ENCODE measurements at places on chromosomes 1 and 21.
A peak's percentile ranks its signal among the peaks of the same experiment; 100 is the strongest.

GRCh38 chr1:230366504-230366915, 59.6 kb downstream of the PGBD5 start:
- no peak for DNase-seq

GRCh38 chr1:47975302-47975921, 21.8 kb downstream of the TRABD2B start:
- no peak for DNase-seq

DNA sequence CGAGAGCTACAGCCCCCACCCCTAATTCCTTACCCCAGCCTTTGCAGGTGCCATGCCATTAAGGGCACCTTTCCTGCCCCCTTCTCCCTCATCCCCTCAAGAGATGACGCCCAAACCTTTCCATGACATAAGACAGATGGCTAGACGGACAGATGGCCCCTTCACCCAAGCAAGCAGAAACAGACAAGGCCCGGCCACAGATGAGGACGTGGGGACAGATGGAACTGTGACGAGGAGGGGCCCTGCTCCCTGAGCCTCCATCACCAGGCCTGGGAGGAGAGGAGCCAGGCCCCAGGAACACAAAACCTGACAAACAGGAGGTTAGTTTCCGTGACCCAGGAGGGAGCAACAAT, 24.7 kb upstream of the PEF1 start:
- no peak for DNase-seq

DNA sequence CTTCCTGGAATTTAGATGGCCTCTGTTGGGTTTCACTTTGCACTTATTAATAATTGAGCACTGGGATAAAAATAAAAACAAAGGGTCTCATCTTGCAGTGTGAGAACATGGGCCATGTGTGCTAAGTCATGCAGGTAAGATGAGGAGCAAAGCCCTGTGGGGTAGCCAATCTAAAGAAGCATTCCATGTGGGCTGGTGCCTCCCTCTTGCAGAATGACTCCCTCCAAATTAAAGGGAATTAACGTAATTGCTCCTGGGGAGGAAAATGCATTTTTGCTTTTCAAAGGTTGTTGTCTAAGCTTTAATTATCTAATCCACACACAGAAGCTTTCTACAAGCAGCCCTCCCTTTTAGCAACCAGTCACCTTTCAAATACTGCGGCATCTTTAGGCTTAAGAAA, 69.8 kb downstream of the CDC14A start:
- DNase-seq, result no peak

GRCh38 chr1:152328801-152329391, 3.9 kb upstream of the FLG start:
- DNase-seq, result no peak

- DNase-seq, result no peak
These were observed 64.0 kb upstream of the DIP2A start for GRCh38 chr21:46394595-46395104.

- no peak for DNase-seq
These were observed 3.8 kb upstream of the GRHL3 start for GRCh38 chr1:24315391-24315790.

DNA sequence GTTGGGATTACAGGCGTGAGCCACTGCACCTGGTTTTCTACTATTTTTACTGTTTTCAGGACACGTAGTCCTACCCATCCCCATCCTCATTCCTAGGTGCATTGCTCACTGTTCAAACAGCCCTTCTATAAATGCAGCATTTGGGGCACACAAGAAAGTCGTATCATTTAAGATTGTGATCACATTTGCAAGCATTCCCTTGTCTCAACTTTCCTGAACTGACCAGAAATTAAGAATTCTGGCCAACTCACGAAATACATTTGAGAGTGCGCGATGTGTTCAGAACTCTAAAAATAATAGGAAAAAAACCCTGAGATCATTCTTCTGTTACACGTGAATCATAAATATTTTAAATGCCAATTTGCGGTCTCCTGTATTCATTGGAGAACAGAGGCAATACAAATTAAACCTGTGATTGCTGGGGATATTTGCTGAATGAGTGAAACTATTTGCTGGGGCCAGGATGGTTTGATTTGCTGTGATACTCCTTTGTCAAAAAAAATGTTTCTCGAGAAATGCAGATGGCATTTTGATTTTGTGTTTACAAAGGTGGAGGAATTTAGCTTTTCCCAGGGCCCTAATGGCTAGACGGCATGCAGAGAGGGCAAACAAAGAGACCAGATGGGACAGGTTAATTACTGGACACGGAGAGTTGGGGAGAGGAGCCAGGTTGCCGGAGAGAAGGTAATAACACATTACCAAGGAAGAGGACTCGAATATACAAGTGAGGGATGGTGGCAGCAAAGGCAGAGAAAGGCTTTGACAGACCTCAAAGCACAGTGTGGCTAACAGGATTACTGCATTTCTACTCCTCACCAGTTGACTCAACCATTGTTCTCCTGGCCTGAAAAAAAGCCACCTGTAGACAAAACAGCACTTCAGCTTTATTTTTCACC, 38.4 kb downstream of the STPG1 start:
- DNase-seq, result no peak

DNA sequence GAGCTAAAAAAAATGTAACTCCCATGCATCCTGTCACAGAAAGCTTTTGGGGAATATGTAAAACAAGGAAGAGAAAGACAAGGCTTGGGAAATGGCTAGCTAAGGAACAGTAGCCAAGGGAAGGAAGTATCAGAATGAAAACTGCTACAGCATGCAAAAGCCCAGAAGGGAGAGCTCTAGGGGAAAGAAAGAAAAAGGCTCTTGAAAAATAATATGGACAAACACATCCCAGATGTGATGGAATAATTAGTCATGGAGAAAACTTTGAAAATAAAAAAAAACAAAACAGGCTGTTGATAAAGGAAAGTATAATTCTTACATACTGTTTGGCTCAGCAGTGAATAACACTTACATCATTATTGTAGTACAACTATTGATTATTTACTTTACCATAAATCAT, 47.9 kb upstream of the VCAM1 start:
- no peak for DNase-seq

DNA sequence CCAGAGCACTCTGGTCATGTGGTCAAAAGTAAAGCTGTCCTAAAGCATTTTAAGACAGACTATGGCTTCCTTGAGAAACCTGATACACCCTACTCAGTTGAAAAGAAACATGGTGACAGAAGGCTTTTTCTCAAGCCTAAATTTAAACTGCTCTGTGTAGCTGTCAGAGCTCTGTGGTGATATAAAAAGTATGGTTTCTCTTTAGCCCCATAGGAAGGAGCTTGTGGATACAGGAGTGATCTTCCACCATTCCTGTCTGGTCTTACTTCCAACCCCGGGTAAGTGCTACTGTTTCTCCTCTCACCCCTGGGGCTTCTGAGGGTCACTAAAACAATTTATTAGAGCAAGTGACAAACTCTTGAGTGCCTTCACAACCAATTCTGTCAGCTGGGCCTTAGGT, 8.5 kb downstream of the TP53BP2 start:
- DNase-seq, result no peak

GRCh38 chr1:24727501-24728216, 17.6 kb upstream of the CLIC4 start:
- DNase-seq, result no peak

DNA sequence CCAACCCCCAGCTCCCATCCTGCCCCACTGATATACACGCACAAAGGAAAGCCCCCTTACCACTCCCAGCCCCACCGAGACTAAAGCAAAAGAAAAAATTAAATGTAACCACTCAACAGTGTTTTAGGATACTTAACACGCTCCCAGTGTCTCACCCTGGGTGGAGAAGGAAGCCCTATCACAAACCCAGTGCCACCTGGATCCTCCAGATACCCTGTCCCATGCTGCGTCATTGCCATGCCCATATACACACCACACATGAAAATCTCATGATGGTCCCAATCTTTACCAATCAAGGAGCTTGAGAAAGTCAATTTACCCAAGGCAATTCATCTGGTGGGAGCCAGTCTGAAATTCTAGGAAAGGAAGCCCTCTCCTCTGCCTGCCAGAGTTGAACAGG, 11.2 kb downstream of the KIAA1614 start:
- DNase-seq, result no peak

DNA sequence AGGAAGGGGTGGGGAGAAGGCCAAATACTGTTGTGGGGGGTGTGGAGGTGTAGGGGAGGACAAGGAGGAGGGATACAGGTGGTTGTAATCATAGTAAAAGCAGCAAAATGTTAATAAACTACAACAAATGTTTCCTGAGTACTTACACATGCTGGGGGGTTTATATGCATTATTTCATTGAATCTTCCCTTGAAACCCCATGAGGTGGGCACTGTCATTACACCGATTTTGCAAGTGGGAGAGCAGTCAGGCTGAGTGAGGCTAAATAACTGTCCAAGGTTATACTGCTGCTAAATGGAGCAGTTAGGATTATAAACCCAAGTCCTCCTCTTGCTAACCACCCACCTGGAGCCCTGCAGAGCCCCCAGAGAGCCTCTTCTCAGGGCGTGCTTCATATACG, 14.4 kb upstream of the GRHL3 start:
- DNase-seq, result no peak

DNA sequence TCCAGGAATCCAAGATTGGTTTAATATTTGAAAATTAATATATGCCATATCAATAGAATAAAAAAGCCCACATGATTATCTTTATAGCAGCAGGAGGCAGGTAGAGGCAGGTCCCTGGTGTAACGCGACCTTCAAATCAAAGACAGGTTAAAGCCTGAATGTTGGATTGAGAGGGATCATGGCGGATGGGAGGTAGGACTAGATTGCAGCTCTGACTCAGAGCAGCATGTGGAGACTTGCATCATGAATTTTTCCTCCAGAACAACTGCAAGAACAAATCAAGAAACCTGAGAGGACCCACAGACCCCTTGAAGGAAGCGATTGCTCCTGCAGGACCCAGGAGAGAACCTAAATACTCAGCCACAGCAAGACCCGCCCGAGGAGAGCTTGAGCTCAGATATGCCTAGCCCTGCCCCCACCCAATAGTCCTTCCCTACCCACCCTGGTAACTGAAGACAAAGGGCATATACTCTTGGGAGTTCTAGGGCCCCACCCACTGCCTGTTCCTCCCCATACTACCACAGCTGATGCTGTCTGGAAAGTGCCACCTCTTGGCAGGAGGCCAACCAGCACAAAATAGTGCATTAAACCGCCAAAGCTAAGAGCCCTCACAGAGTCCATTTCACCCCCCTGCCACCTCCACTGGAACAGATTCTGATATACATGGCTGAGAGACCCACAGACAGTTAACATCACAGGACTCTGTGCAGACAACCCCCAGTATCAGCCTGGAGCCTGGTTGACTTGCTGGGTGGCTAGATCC, 19.5 kb downstream of the S100B start:
- no peak for DNase-seq

GRCh38 chr1:159821171-159821867, 5.4 kb upstream of the SLAMF8 start:
- DNase-seq, result no peak

GRCh38 chr1:55618199-55618598, 403.0 kb upstream of the USP24 start:
- DNase-seq, result no peak

GRCh38 chr1:116794804-116795481, 40.7 kb downstream of the CD2 start:
- DNase-seq, result peak; percentile 33

DNA sequence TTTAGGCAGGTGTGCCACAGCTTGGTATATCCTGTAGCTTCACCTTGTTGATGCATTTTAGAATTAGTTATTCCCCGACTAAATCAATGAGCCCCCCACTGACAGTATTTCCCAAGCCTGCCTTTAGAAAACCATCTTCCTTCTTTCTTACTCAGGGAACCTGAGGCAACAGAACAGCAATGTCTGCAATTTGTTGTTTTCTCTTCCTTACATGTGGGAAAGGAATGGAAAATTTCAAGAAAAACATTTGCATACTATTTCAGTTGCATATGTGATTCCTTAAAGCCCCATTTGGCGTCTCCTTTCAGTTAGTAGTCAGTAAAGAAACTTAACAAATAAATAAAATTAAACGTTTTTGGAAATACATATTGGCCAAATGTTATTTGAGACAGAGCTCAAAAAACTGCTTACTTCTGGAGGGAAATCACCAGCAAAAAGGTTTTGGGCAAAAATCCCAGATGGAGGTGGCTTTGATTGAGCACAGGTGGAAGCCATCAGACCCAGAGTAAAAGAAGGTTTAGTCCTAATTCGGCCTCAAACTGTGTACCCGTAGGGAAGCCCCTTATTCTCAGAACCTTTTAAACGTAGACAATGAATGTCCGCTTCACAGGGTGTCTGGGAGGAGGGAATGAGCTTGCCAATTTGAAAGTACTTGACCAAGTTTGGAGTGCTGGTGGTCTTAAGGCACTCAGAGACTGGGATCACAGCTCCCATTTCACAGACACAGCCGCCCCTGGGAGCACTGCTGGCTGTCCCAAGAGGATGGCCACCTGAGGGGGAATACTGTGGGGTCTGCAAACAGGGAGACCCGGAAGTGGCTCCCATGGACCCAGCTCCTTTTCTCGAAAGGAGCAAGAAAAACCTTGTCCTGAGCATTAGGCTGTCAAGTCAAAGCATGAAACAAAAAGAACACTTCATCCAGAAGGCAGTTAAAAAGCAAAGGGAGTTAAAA, 9.4 kb downstream of the LHX4 start:
- DNase-seq, result no peak

DNA sequence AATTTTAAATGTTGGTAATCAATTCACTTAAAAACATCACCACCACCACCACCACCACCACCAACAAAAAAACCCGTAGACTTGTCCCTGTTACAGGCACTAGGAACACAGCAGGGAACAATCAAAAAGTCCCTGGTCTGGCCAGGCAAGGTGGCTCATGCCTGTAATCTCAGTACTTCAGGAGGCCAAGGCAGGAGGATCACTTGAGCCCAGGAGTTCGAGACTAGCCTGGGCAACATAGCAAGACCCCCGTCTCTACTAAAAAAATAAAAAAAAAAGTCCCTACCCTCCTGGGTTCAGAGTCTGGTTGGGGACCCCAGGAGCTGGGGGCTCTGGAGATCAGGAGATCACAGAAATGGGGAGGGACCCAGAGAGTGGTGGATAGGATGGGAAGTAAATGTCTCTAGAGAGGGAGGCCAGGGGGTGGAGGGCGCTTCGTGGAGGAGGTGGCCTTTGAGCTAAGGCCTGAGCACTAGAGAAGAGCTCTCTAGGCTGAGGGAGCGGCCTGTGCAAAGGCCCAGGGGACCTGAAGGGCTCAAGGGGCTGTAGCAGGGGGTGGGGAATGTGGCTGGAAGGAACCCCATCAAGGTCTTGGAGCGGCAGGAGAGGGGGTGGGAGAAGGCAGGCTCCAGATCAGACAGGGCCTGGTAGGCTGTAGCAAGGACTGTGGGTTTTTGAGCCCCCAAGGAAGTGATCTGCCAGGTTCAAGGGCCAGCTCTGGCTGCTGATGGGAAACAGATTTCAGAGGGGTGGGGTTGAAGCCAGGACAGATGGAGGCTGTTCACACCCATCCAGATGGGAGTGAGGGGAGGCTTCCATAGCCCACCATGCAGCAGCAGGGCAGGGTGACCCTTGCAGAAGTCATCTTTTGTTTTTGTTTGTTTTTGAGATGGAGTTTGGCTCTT, 24.8 kb upstream of the VPS13D start:
- DNase-seq, result no peak
